Stimulated activated CD4-positive, alpha-beta T cell treated with anti-CD3 and anti-CD28 coated beads, Interleukin-15, amount 100 ng/mL, for 48 hours (primary cell): ENCODE measurements at places on chromosomes 7 and 10.

DNA sequence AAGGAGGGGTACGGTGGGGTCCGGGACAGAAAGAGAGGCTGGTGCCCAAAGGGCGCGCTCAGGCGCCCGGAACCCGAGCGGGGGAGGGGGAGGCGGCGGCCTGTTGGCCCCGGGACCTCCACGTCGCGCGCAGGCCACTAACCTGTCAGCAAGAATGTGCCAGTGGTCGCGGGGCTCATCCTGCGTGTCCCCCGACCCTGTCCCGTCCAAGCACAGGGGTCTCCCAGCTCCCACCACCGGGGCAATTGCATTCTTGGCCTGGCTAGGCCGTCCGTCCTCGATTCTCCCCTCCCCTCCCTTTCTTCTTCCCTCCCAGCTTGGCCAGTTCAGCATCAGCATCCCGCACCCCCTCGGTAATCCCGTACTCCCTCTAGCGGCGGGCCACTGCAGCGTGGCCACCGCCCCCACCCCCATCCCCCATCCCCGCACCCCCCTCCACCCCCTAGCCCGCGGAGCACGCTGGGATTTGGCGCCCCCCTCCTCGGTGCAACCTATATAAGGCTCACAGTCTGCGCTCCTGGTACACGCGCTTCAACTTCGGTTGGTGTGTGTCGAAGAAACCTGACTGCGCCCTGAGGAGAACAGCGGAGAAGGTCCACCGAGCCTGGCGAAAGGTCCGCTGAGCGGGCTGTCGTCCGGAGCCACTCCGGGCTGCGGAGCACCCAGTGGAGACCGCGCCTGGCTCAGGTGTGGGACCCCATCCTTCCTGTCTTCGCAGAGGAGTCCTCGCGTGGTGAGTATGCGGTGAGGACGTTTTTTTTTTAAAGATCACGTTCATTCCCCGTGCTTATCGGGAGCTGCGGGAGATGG is at the start of gene SGCE:
Gene SGCE, minus strand, starts transcription at position 286 of the 810 bp plus-strand sequence. Its CDS starts 35 bp downstream, at position 251.
- no peak for DNase-seq

DNA sequence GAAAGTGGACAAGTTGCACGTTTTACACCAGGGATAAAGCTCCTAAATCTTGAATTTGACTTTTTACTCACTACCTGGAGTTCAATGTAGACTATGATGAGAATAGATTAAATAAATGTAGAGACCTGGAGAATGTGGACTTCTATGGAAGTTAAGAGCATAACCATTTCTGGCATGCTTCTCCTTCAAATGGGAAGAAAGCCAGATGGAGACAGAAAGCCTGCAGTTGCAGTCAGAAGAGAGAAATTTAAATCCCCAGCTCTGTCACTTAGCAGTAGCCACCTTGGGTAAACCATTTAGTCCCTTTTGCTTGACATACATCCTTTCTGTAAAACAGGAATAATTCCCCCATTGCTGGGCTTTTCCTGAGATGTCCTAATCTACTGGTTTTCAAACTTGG is 355.3 kb upstream of the AUTS2 start:
- DNase-seq, result no peak

GRCh38 chr7:5696346-5697110 is 84.9 kb downstream of the RNF216 start:
- DNase-seq, result no peak

DNA sequence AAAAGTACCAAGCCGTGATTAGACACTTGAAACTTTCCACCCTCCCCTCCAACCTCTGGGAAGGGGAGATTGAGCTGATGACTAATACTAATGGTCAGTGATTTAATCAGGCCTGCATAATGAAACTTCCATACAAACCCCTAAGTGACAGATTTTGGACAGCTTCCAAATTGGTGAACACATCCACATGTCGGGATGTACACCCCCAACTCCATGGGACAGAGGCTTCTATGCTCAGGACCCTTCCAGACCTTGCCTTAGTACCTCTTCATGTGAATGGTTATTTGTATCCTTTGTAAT is 4.8 kb downstream of the NUB1 start:
- DNase-seq, result no peak

DNA sequence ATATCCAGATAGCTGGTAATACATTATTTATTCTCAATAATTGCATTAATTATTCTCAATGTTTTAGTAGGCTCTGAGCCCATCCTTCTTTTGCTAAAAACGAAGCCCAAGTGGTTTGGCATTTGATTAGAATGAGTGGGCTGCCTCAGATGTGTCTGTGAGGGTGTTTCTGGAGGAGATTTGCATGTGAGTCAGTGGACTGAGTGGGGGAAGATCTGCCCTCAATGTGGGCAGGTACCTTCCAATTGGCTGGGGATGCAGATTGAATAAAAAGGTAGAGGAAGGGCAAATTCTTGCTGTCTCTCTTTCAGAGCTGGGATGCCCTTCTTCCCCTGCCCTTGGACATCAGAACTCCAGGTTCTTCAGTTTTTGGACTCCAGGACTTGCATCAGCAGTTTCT is 290.6 kb upstream of the SMIM30 start:
- no peak for DNase-seq

DNA sequence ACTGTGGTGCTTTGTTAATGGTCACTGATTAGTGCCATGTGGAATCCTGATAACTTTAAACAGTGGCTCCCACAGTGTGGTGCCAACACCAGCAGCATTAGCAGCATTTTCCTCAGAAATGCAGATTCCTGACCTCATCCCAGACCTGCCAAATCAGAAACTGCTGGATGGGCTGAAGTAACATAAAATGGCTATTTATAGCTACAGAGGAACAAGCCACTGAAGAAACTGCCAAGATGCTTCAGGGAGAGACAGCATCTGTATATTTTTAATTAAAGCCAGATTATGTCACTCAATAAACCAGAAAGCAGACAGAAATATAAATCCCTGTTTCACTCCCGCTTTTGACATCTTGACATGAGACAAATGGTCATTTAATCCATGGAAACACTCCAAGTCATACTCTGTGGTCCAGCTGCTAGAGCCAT is 178.5 kb downstream of the AMPH start:
- no peak for DNase-seq

- DNase-seq, result no peak
Measured at GRCh38 chr10:104589431-104589830, 51.7 kb upstream of the SORCS3 start.
